ENCODE measurements at places on chromosomes 2 and 18.

GRCh38 chr2:168212866-168213265 is 34.5 kb downstream of the STK39 start:
- DNase-seq, result no peak

GRCh38 chr2:21288299-21288698 is 164.5 kb downstream of the TDRD15 start:
- no peak for DNase-seq

- no peak for DNase-seq
These were observed 56.8 kb upstream of the KIDINS220 start for GRCh38 chr2:8893978-8894820.

- peak; percentile 9 for DNase-seq
These were observed 1.5 kb downstream of the ERBB4 start for GRCh38 chr2:212536817-212537725.

GRCh38 chr18:35326695-35327387 is 17.4 kb downstream of the ZNF24 start:
- DNase-seq, result no peak

GRCh38 chr2:217941339-217941738 is 61.5 kb downstream of the TNS1 start:
- no peak for DNase-seq

- DNase-seq, result no peak
These were observed 75.8 kb downstream of the PHLPP1 start for GRCh38 chr18:62790871-62791772.

GRCh38 chr2:223464071-223464470 is 138.1 kb downstream of the SCG2 start:
- DNase-seq, result no peak

- DNase-seq, result no peak
These were observed 3.8 kb downstream of the TTC39C start for GRCh38 chr18:24018299-24018886.

DNA sequence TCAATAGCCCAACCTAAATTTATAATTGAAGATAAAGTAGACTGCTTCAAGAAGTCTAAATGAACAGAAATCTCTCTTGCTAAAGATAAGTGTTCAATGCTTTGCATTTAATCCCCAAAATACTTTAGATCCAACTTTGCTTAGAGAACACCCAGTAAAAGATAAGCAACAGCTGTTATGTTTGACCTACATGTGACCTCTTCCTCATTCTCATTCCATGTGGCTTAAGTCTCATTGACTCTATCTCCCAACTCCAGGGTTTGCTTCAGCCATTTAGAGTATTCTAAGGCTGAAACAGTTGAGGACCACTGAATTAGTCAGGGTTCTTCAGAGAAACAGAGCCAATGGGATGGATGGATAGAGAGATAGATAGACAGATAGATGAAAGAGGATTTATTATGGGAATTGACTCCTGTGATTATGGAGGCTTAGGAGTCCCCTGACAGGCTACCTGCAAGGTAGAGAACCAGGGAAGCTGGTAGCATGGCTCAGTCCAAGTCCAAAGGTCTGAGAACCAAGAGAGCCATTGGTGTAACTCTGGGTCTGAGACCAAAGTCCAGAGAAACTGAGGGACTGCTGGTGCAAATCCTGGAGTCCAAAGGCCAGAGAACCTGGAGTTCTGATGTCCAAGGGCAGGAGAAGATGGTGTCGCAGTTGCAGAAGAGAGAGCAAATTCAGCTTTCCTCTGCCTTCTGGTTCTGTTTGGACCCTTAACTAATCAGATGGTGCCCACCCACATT is 32.1 kb downstream of the CRYGD start:
- DNase-seq, result no peak
